ENCODE measurements at places on chromosomes 7 and 10.

GRCh38 chr10:97032624-97033023, 153.1 kb downstream of the SLIT1 start:
- DNase-seq: no peak

DNA sequence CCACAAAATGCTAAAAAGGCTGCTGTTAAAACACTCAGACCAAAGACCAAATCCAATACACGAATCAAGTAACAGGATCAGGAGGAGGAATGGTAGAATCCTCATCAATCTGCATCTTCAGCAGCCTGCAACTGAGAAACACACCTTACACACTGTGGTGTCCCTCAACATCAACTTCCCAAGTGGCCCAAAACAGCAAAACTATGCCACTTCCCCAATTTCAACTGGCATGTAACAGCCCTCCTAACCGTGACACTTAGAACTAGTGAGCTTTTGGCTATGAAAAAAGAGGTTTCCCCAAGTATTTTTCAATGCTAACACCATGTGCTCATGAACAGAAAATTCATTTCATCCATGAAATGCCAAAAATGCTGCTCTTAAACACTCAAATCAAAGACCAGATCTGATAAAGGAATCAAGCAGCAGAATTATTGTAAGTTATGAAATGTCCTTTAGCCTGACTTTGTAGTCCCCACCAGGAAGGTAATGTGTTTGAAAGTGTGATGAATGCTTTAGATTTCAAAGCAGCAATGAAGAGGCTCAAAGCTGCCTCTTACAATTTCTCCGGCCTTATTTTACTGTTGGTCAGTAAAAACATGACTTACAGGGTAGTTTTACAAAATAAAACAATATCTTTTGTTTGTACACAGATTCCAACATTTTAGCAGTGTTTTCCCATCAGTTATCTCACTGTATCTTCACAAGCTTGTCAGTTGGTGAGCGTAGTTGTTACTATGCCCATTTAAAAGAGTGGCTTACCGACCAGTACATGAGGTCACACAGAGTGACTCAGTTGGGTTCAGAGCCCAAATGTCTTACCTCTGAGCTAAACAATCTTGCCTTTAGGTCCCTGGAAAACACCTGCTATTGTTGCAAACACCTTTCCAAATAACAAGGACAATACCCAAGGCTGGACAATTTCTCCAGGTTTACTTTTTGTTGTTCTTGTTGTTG, 65.7 kb upstream of the ASAH2 start:
- no peak for DNase-seq

DNA sequence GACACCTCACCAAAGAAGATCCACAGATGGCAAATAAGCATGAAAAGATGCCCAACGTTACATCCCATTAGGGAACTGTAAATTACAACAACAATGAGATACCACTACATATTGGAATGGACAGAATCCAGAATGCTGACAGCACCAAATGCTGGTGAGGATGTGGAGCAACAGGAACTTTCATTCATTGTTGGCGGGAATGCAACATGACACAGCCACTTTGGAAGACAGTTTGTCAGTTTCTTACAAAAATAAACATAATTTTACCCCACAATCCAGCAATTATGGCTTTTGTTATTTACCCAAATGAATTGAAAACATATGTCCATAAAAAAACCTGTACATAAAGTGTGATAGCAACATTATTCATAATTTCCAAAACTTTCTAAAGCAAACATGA, 176.8 kb downstream of the C7orf25 start:
- DNase-seq: no peak

GRCh38 chr10:100642295-100642994, 102.9 kb upstream of the PAX2 start:
- no peak for DNase-seq

- peak; percentile 89 for DNase-seq
Observed at GRCh38 chr10:117541909-117542705, 439 bp upstream of the EMX2 start.

GRCh38 chr10:64306729-64307327, 785.6 kb downstream of the REEP3 start:
- no peak for DNase-seq

GRCh38 chr7:74013539-74014272, 14.3 kb upstream of the ELN start:
- DNase-seq: no peak

- no peak for DNase-seq
Observed at GRCh38 chr10:121310151-121310711, 288.0 kb downstream of the FGFR2 start.

- DNase-seq: no peak
Observed at GRCh38 chr7:12557282-12557681, 13.2 kb upstream of the SCIN start.

DNA sequence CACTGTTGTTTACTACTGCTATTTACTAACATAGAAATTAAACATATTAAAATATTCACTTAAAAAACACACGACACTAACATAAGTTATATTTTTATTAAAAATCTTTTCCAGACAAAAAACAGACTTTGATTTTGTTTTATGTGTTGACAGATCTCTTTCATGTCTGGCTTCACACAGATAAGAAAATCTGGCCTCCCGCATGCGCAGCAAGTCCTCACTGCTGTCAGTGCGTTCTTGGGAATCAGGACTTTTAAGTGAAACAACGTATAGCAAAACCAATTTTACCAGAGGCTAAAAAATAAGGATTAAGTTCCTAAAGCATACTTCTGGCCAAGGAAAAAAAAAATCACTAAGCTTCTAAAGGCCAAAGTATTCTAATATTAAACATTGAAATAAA, 1.2 kb upstream of the IDI1 start:
- no peak for DNase-seq

DNA sequence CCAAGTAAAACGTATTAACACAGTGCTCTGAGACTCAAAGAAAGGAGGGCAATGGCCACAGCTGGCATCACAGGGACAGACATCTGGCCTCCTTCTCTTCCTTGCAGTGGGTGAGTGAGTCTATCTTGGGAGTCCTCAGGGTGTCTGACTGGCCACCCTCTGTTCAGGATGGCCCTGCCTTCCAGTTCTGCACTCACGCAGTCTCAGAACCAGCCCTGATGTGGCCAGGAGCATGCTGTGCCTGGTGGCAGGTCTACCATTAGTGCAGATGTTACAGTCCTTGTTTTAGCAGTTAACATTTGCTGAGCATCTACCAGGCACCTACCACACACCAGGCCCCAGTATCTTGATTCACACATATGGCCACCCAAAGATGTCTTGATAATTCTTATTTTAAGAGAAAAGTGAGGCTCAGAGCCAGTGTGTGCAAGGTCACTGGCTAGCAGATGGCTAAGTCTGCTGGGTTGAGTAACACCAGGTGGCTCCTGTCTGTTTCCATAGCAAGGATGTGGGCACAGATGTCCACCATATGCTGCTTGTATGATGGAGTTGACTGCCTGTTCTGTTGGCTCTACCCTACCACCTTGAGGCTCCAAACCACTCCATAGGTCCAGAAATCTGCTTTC, 23.2 kb upstream of the ARHGAP22 start:
- DNase-seq: no peak

- DNase-seq: no peak
Observed at GRCh38 chr10:98423691-98424120, 8.7 kb upstream of the PYROXD2 start.

DNA sequence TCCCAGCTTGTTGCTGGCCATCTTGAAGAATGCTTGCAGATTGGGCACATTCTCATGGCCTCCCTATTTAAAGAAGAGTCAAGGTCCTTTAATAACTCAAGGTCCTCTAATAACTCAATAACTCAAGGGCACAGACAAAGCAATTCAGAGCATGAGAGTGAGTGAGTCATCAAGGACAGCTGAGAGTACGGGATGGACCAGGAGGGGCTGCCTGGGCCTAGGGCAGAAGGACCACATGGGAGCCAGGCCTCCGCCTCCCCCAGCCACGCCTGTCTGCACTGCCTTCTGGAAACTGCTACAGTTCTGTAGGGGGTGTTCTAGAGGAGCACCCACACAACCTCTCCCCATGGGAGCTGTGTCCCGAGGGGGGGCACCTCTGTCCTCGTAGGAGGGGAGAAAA, 48.9 kb downstream of the ZNF503 start:
- no peak for DNase-seq

DNA sequence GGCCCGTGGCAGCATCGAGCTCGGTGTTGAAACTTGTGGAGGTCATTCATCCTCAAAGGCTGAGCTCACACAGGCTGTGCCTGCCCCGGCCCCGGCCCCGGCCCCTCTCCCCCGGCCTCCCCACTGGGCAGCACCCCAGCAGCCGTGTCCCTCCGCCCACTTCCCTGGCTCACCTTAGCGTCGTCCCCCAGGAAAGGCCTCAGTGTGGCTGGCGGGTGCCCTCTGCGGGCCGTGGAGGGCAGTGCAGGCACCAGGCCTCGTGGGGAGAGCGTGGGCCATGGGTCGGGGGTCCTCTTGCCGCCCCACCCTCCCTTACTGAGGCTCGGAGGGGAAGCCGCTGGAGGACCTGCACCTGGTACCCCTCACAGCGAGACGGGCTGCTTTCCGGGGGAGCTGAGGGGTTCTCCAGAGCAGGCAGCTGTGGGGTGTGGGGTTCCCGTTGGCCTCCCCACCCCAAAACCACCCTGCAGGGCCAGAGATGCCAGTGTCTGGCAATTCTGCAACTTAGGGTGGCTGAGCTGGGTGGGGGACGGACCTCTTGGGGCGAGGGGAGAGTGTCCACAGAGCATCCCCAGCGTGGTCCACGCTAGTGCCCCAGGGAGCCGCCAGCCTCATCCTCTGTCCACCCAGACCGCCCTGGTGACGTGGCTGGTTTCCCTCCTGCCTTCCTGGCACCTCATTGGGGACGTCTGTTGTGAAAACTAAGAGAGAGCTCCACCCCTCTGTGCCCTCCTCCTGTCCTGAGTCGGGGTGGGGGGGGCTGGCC, 44.2 kb upstream of the DPYSL4 start:
- DNase-seq: no peak

DNA sequence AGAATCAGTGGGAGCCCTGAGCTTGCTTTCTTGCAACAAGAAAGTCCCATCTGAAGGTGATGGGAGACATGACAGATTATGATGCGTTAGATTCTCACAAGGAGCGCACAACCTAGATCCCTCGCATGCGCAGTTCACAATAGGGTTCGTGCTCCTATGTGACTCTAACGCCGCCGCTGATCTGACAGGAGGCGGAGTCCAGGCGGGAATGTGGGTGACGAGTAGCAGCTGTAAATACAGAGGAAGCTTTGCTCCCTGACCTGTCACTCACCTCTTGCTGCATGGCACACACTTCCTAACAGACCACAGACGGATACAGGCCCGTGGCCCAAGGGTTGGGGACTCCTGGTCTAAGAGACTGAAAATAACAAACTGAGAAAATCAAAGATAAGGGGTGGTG, 1163.4 kb upstream of the AUTS2 start:
- no peak for DNase-seq

GRCh38 chr10:86244297-86245014, 122.1 kb downstream of the GRID1 start:
- DNase-seq: no peak
